Thoracic aorta (tissue), 2 donors: ENCODE measurements at places on chromosomes 5 and 9.

DNA sequence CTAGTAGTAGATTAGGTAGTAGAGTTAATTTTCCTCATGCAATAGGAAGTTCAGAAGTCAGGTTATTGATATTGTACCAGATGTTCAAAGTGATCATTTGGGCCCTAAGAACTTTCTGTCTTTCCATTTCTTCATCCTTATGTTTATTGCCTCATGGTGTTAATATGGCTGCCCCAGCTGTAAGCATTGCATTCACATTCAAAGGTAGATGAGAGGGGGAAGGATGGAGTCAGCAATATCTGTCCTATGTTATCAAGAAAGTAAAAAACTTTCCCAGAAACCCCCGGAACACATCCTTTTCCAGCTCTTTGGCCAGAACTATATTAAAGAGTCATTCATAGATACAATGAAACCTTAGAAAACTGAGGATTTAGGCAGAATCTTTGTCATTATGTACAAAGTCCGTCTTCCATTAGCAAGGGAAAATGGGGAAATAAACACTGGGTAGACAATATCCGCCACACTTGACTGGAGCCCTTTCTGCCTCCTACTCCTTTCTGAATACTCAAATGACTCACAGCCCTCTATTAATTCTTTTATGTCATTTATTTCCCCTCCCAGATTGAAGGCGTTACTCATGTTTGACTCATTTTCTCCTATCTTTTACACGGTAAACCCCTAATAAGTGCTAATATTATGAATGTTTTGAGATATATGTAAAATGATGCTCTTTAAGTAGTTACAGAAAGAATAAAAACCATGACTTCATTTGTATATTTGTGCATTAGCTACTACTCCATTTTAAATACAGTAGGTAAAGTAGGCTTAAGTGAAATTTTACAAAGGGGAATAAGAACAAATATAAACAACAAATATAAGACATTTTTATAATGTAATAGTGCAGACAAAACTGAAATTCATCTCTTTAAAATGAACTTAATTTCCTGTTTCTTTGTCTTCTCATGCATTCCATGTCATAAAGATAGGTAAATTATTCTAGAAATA is 127.6 kb downstream of the SLF1 start:
- DNase-seq = no peak

DNA sequence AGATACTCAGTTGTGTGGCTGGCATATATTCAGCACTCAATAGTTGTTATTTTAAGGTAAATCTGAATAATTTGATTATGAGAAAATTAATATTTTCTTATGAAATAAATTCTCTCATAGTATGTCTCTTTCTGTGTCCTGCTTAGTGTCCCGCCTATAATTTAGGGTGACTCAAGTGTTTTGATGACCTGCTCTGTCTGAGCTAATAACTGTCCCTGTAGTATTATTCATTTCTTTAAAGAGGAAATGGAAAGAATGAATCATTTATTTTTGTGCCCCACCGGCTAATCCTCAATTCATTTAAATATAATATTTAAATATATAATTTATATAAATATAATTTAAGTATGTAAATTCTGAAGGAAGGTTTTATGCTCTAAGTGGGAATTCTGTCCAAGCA is 4.1 kb downstream of the SLC1A1 start:
- no peak for DNase-seq

- DNase-seq = no peak
Measured at GRCh38 chr9:94554439-94555331, at the start of gene PCAT7. Gene PCAT7, plus strand, starts transcription at chr9:94555083.

- no peak for DNase-seq
Measured at GRCh38 chr9:132234535-132234934, 72.7 kb downstream of the NTNG2 start.

GRCh38 chr5:118439831-118440230 is 548.5 kb downstream of the DTWD2 start:
- no peak for DNase-seq

- no peak for DNase-seq
Measured at GRCh38 chr5:150694612-150695011, 6.2 kb downstream of the RBM22 start.

DNA sequence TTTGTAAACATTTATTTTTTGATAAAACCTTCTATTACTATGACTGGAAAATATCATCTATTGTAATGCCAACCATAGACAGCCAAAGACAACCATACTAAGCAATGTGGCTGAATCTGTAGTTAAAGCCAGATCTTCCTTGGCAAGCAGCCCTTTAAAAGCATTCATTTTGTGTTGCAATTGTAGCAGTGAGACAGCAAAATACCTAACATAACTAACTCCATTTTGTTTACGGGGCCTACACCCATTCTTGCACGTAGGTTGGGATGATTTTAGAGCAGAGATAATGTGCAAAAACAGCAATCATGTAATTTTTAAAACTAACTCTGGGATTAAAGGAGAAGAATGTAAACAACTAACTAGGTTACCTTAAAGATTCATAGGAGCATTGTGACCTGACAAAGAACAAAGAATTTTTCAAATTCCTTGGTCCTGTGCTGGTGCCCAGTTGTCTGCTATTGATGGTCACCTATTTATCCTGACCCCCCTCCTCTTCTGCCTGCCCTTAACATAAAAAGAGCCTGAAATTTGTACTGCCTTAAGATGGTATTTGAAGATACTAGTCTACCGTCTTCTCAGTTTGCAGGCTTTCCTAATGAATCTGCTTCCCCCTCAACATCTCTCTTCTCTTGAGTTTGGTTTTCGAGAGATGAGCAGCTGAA is 10.6 kb downstream of the IFNA1 start:
- no peak for DNase-seq

DNA sequence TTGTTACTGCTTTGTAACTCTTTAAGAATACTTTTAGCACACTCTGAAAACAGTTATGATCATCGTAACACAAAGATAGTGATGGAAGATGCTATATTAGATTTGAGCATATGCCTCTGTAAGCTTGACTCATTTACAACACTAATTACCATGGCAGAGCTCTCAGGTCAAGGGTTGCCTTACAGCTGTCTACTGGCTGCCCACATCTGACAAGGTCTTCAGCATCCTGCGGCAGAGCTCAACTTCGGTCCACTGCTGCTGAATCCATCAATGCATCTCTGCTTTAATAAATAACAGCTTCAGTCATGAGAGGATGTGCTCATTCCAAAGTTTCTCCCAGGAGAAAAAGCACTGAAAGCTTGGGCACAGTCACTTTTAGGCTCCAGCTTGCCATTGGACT is 449.4 kb downstream of the RASEF start:
- DNase-seq = no peak

- no peak for DNase-seq
Measured at GRCh38 chr9:81193362-81194339, 495.7 kb downstream of the TLE1 start.

GRCh38 chr5:97544678-97545077 is 361.6 kb upstream of the RIOK2 start:
- DNase-seq = no peak

- no peak for DNase-seq
Measured at GRCh38 chr9:34362614-34363214, 14.0 kb downstream of the MYORG start.

- no peak for DNase-seq
Measured at GRCh38 chr5:9608093-9608492, 22.1 kb downstream of the TAS2R1 start.

DNA sequence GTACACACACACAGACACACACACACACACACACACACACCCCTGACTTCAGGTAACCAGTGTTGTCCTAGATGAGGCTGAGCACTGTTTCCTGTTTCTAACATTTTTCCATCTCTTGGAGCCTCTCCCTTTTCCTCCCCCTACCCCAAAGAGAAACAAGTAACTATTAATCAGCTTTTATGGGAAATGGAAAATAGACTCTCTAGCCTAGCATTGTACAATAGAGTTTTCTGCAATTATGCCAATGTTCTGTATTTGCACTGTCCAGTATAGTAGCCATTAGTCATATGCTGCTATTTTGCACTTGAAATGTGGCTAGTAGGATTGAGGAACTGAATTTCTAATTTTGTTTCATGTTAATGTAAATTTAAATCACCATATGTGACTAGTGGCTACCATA is 33.1 kb downstream of the RAB3C start:
- DNase-seq = no peak

- no peak for DNase-seq
Measured at GRCh38 chr5:178580271-178580955, 9.8 kb downstream of the COL23A1 start.

GRCh38 chr9:79939819-79940218 is 368.1 kb downstream of the TLE4 start:
- no peak for DNase-seq

GRCh38 chr5:9799606-9800005 is 169.5 kb upstream of the TAS2R1 start:
- no peak for DNase-seq
